ENCODE measurements at places on chromosomes 4 and X.

DNA sequence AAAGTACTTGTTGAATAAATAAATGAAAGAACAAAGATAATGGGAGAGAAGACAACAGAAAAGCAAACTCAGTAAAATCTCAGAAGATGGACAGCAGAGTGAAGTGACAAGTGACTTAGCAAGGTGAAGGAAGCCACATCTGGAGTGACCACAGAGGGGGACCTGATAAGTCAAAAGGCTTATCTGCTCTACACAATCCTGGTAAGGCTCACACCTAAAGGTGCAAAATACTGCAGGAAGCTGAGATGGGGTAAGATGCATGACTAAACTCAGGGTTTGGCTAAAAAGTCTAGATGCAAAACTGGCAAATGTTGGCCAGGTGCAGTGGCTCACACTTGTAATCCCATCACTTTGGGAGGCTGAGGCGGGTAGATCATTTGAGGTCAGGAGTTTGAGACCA lies 22.2 kb downstream of the TRMT2B start:
- no peak for DNase-seq

DNA sequence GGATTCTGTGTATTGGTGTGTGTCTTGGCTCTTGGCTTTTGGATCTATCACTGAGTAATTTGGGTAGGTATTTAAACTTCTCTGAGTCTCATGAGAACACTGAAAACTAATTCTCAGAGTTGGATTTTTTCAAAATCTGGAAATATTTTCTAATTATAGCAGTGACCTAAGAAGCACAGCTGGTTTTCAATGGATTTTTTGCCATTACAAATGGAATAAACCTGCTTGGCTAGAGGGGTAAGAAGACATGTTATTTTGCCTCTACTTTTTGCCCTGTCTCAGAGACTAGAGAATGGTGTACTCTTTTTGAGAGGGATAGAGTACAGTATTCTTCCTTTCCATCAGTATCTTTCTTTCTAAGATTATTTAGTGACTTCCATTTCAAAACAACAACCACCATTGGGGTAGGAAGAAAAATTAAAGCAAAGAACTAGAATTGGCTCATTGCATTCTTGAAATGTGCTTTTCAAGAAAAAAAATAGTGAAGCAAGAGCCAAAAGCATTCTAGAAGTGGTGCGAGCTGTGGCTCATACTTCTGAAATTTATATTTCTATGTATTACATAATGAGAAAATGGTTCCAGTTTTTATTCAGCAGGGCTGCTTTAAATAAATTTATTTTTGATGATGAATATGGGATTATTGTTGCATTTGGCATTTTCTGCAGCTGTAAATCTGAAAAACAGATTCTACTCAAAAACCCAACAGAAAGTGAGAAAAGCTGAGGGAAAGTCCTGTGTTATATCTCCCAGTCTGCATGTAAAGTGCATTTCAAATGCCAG lies 850.2 kb upstream of the SLIT2 start:
- DNase-seq: no peak

GRCh38 chr4:75678965-75679364 lies 5.8 kb upstream of the G3BP2 start:
- no peak for DNase-seq

DNA sequence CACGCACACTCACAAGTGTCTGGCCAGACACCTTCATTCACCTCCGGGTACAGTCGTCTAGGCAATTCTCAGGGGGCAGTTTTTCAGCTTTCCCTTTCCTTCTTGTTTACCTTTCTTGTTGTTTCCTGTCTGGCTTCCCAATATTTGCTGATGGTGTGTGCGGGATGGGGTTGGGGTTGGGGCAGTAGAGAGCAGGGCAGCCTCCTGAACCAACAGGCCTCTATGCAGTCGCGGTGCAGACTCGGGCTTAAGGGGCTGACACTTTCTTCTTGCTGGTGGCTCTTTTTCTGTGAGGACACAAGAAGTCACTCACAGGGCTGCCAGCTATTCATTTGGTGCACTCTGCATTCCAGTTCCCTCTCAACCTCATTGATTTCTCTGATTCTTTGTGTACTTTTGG lies 56.4 kb downstream of the NBDY start:
- DNase-seq: peak; percentile 15
